Activated CD8-positive, alpha-beta memory T cell treated with anti-CD3 and anti-CD28 coated beads, Interleukin-2, amount 50 U/mL, for 4 hours (primary cell): ENCODE measurements at places on chromosomes 4 and X.

- DNase-seq: no peak
Observed at GRCh38 chr4:156738766-156739165, 232.8 kb downstream of the PDGFC start.

GRCh38 chr4:56979421-56980072, 851 bp downstream of the POLR2B start:
- DNase-seq: no peak

- no peak for DNase-seq
Observed at GRCh38 chrX:112714357-112714918, 34.7 kb upstream of the LHFPL1 start.

- no peak for DNase-seq
Observed at GRCh38 chr4:5719350-5720055, 8.5 kb downstream of the EVC start.

- no peak for DNase-seq
Observed at GRCh38 chr4:84441758-84442377, 57.2 kb downstream of the NKX6-1 start.

- no peak for DNase-seq
Observed at GRCh38 chr4:111761531-111761930, 383.7 kb upstream of the FAM241A start.

DNA sequence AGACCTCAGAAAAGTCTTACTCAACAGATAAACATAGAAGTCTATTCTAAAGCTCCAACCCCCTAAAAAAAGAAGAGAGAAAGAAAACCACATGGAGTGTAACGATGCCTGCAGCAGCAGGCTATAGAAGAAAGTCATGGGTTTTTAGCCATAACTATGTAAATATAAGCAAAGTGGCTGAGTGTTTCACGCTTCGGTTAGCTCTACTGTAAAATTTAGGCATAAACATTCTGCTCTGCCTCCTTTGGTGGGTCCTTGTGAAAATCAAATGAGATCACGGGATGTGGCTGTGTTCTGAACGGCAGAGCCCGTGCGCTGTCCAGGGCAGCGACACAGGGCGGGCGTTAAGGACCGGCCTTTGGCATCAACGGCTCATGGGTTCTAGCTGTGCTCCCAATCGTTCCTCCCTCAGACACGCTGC, 78.4 kb downstream of the IRF2 start:
- no peak for DNase-seq

DNA sequence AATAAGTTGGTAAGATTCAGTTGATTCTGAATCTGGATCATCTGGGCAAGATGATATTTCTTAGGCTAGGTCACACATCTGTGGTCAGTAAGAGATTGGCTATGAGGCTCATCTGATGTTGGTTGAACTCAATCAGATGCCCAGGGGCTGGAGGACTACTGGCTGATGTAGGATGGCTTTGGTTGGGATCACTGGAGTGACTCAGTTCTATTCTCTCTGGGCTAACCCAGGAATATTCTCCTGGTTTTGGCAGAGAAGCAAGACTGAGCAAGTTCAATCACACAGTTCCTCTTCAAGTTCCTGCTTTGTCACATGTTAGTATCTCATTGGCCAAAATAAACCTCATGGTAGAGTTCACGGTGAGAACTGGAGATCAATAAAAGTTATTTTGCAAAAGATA, 902.3 kb upstream of the SLIT2 start:
- DNase-seq: no peak

DNA sequence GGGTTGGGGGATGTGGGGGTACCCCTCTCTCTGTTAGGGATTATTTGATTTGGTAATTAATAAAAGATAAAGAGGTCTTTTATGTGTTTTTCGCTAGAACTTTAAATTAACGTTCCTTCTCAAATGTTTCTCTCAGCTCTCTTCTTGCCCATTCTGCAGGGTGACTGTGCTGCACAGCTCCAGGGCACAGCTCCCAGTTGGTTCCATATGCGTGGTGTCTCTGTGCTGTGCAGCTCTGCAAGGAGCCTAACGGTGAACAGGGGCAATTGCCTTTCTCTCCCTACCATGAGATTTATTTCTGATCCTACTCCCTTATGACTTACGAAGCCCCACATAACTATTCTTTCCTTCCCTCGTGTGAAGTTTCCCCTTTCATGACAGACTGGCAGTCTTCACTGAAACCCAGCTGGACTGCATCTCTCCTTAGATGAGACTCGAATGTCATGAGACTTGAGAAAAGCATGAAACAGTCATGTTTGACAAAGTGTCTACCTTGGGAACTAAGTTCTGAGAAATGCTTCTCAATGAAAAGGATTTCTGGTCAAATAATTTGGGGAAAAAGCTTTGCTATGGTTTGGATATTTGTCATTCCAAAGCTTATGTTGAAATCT, 50.2 kb upstream of the SPRY1 start:
- DNase-seq: no peak

GRCh38 chr4:112633477-112634235, 3.1 kb downstream of the ZGRF1 start:
- DNase-seq: no peak

GRCh38 chr4:89751416-89751815, 85.5 kb downstream of the SNCA start:
- no peak for DNase-seq

GRCh38 chrX:30613721-30614120, 36.2 kb upstream of the TASL start:
- no peak for DNase-seq

- no peak for DNase-seq
Observed at GRCh38 chr4:4843635-4844291, 15.7 kb upstream of the MSX1 start.

DNA sequence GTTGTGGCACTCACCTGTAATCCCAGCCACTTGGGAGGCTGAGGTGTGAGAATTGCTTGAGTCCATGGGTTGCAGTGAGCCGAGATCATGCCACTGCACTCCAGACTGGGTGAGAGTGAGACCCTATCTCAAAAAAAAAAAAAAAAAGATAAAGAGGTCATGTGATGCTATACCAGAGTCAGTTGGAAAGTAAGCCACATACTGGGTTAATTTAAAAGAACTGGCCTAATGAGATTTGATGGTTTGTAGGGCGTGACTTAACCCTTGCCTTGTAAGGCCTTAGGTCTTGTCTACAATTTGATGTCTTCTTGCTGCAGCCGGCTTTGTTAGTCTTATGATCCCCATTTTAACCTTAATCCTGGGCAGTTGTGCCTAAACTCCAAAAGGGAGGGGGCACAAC, 5.2 kb downstream of the MGST2 start:
- no peak for DNase-seq

- DNase-seq: no peak
Observed at GRCh38 chrX:107454302-107454701, 4.8 kb downstream of the FRMPD3 start.

- no peak for DNase-seq
Observed at GRCh38 chr4:145076469-145076855, 21.5 kb downstream of the ANAPC10 start.

GRCh38 chr4:3765271-3766035, 732 bp upstream of the ADRA2C start:
- no peak for DNase-seq

DNA sequence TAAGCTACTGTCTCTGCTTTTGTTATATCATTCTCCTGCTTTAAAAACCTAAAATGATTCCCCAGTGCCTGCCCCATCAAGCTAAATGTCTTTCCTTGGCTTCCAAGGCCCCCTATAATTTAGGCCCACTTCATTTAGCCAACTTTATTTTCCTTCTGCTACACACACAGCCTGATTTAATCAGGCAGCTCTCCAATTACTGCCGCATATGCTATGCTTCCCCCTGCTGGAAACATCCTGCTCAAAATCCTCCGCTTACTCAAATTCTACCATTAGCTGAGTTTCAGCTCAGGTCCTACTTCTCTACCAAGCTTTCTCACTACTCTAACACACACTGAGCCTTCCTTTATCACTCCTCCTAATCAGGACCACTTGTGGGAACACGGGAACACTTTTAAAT, 17.0 kb downstream of the LAMP2 start:
- DNase-seq: no peak

GRCh38 chr4:125045311-125045710, 269.4 kb upstream of the FAT4 start:
- DNase-seq: no peak

DNA sequence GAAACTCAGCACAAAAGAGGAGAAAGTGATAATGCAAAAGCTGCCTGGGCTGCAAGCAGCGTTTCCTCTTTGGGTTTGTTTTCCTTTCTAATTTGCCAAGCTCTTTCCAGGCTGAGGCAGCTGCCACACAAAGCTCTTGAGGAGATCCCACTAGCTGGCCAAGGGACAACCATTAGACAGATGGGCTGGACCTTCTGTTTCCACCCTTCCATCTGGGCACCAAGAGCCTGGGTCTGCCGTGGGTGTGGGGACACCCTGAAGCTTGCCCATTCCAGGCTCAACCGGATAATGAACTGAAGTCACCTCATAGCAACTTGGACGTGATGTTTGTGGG, 194.6 kb upstream of the C1QTNF7 start:
- DNase-seq: no peak

GRCh38 chrX:21932292-21933002, 8.1 kb upstream of the SMS start:
- DNase-seq: no peak

- no peak for DNase-seq
Observed at GRCh38 chrX:14029039-14029424, 660 bp downstream of the GEMIN8 start.

DNA sequence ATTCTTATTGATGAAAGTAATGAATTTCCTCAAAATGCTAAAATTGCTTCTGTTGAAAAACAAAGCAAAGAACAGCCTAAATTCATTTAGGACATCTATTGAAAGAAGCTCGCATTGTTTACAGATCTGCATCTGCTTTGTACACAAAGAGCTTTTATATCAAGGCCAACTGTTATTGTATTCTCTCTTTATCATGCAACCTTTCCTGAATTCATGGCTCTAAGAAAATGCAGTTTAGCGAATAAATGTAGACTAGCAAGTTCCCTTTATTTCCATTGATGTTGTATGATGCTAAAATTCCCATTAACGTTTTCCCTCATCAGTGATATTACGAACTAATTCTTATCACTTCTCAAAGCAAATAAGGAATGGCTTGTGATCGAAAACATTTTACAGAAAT, 446.3 kb downstream of the MID1IP1 start:
- no peak for DNase-seq

DNA sequence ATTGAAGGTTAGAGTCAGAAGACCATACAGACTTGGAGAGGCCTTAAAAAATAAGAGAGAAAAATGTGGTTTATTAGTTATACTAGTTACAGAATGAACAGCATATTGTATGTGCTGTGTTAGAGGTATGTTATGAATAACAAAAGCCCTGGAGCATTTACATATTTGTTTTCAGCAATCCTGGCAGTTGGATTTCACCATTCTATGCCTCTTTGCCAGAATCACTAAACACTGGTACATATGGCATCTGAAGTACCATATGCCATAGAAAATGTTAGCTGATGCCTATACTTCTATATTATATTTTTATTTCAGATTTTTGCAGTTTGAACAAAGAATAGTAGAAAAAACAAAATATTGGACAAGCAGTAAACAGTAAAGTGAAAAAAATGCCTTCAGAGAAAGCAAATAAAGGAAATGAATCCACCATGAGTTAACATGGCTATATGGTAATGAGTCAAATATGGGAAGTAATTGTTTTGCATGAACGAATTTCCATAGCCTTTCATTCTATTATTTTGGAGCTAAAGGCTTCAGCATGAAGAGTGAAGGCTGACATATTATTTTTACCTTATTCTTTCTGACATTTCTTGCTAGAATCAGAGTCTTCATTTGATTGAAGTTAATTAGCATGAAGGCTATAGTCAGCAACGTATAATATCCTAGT, 41.9 kb upstream of the PRDM8 start:
- no peak for DNase-seq

GRCh38 chrX:37785569-37785968, 5.7 kb downstream of the CYBB start:
- no peak for DNase-seq

DNA sequence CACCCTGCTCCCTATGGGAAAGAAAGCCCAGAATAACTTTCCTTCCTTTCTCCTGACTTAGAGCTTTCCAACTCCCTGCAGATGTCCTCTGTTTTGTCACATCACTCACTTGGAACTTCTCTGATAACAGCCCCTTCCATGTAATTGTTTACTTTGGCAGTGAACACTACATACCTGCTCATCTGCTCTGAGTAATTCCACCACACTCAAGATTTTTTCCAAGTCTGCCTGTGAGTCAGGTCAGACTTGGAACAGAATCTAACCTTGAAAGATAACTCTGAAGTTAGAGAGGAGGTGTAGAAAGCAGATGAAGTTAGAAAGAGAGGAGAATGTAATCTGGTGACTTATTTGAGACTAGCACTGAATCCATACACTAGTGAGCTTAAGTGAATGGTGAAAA, 7.4 kb downstream of the MAGEB10 start:
- DNase-seq: no peak

- no peak for DNase-seq
Observed at GRCh38 chr4:87843936-87844335, 11.2 kb downstream of the MEPE start.

- no peak for DNase-seq
Observed at GRCh38 chr4:15665753-15666365, 10.7 kb upstream of the FBXL5 start.

DNA sequence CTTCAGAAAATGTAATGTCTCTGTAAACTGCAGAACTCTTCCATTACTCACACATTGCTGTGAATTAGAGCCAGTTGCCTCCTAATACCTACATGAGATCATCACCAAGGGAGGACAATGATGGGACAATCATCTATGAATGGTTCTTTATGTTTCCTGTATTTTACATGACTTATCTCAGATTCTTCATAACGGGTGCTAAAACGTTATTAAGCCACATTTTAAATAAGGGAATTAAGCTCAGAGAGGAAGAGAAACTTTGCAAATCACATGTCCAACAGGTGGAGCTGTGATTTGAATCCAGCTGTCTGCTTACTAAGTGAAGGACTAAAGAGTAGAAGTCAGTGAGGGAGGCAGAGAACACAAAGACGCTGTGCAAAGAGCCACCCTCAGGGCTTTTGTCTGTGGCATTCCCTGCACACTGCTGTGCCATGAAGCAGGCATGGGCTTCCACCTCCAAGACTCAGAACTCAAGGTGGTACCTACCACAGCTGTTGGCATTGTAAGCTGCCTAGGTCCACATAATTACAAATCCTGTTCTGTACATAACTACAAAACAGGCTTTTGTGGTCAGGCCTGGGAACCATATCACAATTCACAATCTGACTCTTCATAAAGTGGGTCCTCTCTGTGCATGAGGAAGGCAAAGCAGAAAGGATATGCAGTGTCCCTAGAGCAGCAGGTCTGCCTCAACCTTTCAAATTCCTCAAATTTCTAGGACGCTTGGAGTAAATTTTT, 12.8 kb downstream of the TBC1D9 start:
- no peak for DNase-seq
